ENCODE measurements at places on chromosomes 1 and 21. TPM values are rescaled to one million over a fixed set of nuclear protein-coding genes. Genes with fewer than 3 reads are reported as not detected.

The CHIT1 gene
- not detected for total RNA-seq

The SERTAD4 gene
- total RNA-seq: not detected

The CCDC190 gene
- total RNA-seq: not detected

The GBP1 gene
- total RNA-seq: 59.6 TPM
